ENCODE measurements at places on chromosomes 7 and 10.

GRCh38 chr10:114172776-114173602, 1.0 kb downstream of the CCDC186 start:
- no peak for DNase-seq

- DNase-seq, result no peak
Observed at GRCh38 chr10:77463967-77464745, 173.5 kb downstream of the KCNMA1 start.

- DNase-seq, result no peak
Observed at GRCh38 chr10:86522510-86522855, 891 bp upstream of the WAPL start.

DNA sequence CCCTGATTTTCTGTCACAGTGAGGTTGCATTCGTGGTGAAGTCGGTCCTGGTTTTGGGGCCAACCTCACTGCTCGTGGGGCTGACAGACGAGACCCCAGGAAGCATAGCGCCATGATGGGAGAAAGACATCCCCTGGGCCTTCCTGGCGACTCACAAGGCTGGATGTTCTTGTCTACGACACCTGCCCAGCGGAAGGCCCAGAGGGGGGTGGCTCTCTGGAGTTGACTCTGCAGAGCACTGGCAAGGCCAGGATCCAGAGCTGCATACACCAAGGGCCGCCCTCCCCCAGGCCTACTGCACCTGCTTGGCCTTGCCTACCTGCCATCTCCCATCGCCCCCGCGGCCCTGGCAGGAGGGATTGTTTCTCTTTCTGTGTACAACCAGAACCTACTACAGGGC, 608.9 kb downstream of the PTPRN2 start:
- DNase-seq, result peak; percentile 50

- no peak for DNase-seq
Observed at GRCh38 chr10:72277996-72278667, 4.4 kb downstream of the DDIT4 start.

DNA sequence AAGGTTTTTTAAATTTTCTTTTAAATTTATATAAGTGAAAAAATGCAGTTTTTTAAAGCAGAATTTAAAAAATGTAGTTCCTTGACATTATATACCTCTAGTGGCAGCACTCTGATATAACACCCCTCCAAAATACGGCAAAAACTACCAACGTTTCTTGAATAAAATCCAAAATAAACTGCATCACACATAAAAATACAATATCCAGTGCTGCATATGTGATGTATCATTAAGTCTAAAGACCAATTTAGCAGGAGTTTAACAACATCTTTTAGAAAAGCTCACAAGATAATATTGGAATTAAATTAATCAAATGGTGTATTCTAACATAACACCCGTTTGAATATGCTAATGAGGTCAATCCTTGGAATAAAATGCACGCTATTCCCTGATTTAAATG, 1.4 kb downstream of the TCERG1L start:
- DNase-seq, result no peak

- DNase-seq, result no peak
Observed at GRCh38 chr10:129704225-129704624, 237.2 kb downstream of the MGMT start.

DNA sequence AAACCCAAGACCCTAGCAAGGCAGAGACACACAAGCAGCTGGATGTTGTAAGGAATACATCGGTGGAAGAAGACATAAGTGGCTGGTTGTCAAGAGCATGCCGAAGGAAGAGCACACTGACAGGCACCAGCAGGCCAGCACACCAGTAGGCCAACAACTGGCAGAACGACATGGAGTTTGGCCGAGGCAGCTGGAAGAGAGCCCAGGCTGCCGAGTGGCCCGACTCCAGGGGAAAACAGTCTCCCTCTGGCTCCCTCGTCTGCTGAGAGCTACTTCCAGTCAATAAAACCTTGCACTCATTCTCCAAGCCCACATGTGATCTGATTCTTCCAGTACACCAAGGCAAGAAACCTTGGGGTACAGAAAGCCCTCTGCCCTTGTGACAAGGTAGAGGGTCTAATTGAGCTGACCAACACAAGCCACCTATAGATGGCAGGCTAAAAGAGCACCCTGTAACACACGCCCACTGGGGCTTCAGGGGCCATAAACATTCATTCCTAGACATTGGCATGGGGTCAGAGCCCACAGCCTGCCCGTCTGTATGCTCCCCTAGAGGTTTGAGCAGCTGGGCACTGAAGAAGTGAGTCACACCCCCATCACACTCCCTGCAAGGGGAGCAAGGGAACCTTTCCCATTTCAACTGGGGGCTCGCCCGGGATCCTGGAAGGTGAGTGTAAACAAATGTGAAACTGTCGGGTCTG, 14.7 kb upstream of the TNS3 start:
- no peak for DNase-seq

DNA sequence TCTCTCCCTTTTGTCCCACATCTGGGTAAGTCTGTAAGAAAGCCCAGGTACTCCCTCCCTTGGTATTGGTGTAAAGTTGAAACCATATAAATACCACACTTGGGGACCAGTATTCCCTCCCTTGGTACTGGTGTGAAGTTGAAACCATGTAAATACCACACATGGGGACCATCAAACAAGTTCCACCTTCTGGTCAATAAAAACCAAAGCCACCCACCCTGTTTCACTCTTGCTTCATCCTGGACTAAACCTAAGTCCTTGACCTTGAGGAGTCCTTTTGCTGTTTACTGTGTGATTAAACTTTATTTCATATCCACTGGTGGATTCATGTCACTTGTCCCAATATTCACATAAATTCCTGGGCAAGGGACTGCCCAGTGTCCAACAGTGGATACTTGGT, 8.4 kb downstream of the P4HA1 start:
- no peak for DNase-seq

DNA sequence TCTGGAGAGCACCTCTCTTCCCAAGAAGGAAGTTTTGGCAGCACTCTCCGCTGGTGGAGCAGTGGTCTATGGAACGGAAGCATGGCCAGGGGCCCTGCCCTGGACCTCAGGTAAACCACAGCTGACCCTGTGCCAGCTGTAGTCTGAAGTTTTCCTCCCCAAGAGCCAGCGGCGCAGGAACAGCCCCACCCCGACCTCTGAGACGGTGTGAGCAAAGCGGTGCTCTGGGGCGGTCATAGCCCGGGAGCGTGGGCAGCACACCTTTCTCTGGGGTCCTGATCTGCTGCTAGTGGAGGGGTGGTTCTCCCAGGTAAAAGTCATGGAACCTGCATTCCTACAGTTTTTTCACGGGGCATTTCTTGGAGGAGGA, 52.6 kb downstream of the TSPAN15 start:
- DNase-seq, result no peak

DNA sequence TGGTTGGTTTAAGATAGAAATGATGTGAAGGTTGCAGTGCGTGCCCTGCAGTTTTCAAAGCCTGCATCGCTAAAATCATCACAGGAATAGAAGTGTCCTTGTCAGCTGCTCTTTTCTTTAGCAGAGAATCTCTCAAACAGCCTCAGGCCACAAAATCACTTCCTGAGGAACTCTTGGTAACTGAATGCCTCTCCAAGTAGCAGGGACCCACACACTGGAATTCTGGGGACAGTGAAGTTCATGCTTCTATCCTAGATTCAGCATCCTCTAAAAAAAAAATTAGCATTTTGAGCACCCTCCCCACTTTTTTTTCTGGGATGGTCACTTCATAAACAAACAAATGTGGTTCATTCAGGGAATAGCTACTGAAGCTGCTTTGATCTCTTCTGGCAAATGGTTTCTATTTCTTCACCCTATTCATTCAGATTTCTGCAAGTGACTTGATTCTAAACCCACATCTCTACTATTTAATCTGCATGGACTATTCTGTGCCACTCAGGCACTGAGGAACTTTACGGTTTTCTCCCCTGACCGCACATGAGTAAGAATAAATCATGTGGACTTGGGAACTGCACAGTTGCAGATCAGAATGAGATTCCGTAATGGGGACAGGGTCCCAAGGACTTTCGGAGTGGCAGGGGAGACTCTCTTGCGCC, 306.9 kb downstream of the FRMD4A start:
- DNase-seq, result no peak

DNA sequence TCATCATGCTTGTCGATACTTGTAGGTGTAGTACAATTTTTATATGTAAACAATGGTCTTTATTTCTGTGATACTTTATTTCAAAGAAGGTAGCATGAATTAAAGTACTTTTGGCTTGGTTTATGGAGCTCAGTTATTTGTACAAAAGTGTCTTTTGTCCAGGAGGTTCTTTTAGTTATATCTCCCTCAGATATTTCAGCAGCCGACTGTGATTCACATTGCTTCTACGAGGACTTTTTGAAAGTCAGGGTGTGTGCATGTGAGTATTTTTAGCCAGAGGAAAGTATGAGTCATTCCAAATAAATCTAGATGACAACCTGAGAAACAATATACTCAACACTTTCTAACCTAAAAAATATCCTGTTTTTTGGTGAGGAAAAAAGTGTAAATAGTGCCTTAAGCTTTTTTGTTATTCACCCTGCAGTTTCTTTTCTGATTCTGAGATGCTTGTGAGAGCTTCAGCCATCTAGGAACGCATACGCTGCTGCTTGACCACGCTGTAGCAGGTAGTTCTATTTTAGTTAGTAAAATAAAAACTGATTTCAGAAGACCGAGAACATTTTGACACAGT, 595 bp upstream of the SUN1 start:
- peak; percentile 40 for DNase-seq

DNA sequence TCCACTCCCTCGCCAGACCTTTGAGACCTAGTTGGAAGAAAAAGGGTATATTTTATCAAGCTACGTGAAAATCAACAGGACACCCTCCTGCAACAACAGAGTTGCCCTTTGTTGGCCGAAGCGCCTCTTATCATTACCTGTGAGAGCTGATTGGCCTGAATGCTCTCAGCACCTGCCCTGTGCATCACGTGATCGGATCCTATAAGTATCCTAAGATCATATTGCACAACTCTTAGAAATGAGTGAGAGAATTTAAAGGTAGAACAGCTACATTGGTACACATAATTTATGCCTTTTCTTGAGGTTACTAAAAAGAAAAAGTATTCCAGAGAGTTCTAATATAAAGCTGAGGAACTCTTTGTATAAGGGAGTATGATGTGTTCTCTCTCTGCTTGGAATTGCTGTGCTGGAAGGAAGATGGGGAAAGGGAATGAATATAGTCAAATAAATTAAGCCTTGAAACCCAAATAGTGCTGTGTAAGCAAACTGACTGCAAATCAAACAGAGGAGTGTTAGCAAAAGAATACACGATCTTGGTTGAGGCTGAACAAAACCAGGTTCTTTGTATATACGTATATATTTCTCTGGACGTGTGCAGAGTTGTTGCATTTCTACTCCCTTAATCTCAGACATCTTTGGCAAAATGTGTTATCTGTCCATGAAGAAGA, 69.3 kb downstream of the LRRC4 start:
- no peak for DNase-seq

DNA sequence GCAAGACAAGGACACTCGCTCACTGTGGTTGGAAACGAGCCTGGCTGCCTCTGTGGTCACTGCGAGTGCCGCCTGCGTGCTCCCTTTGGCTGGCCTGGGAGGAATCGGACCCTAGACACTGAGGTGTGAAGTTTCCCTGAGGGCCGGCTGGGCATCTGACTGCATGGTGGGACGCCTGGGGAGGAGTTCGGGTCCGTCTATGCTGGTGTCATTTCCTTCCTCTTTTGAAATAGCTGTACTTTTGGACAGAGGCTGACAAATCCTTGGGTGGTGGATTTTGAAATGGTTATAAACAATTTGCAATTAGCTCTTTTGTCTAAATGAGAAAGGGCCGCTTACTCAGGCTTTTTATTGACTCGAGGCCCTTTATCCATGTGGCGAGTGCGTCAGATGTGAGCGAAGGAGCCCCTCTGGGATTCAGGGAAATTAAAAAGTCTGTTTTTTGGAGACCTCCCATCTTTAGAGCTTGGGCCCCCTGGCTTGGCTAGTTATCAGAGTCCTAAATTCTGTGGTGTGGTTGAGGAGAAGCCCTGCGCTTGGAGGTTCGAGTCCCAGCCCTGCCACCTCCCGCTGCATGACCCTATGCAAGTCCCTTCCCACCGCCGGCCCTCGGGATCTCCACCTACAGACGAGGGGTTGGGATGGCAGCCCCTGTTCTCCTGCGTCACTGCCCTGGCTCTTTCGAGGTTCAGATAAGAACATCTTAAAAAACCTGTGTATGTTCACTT, 147.1 kb downstream of the RGS10 start:
- no peak for DNase-seq

- no peak for DNase-seq
Observed at GRCh38 chr7:73865738-73866445, 4.9 kb downstream of the TMEM270 start.

DNA sequence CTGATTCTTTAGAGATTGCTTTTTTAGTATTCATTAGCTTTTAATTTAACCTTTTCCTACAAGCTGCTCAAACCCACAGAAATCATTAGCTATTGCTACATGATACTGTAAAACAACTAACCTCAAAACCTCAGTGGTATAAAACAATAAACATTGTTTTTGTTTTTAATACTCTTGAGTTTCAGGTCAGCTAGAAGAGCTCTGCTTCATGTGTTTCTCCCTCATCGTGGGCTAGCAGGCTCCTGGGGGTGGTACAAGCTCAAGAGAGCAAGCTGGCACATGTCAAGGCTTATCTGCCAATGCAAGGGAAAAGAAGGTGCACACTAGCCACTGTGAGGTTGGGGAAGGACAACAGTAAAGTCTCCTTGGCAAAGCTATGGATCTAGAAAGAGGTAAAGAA, 232.9 kb upstream of the PHF14 start:
- DNase-seq, result no peak

DNA sequence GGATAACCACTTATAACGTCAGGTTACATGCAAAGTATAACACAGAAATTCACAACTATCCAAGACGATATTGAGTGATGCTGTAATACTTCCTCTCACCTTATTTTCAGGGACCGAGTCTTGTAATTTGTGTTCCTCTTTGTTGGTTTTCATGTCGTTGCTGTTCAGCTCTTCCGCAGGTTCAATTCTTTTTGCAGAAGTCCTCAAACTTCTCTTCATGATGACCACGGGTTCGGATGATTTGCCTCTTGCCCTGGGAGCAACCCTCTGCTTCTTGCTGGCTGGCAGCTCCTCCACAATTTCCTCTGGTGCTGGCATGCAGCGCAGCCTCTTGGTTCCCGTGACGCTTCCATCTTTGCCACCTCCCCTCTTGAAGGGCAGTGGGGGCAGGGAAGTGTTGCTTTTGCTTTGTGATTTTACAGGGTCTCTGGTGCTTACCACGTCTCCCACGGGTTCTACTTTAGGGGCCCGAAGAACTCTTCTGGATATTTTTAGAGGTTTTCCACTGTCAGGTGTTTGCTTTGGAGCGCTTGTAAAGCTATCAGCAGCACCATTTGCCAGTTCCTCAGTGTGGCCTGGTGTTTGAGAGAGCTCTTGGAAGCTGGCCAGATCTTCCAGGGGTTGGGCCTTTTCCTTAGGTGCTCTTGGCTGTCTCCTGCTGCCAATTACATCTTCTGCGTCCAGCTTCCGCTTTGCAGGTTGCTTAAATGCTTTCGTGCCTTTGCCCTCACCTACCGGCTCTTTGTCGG, 23.6 kb downstream of the MKI67 start:
- DNase-seq, result no peak

DNA sequence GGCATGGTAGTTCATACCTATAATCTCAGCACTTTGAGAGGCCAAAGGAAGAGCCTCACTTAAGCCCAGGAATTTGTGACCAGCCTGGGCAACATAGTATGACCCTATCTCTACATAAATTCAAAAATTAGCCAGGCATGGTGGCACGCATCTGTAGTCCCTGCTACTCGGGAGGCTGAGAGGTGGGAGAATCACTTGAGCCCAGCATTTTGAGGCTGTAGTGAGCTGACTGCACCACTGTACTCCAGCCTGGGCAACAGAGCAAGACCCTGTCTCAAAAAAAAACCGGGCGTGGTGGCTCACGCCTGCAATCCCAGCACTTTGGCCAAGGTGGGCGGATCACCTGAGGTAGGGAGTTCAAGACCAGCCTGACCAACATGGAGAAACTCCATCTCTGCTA, 19.8 kb downstream of the PARD3 start:
- DNase-seq, result no peak

GRCh38 chr7:86257894-86258293, 385.8 kb upstream of the GRM3 start:
- no peak for DNase-seq
